Activated effector memory CD4-positive, alpha-beta T cell treated with anti-CD3 and anti-CD28 coated beads, Interleukin-2, amount 50 U/mL, for 16 hours (primary cell): ENCODE measurements at places on chromosomes 16 and 17.

- DNase-seq: peak; percentile 71
Observed at GRCh38 chr17:40542558-40543411, 22.5 kb downstream of the CCR7 start.

DNA sequence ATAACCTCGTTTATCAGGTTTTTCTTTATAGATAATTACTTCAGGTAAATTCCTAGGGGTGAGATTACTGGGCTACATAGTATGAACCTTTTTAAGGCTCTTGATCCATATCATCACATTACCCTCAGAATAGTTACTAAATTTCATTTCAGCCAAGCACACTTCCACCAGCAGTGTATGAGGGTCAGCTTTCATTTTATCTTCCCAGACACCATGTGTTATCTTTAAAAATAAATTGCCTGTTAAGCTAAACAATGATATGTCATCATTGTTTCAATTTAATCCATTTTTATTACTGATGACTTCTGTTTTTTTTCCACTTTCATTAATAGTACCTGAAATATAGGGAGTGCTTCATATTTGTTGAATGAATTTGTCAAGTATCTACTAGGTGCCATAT, 33.4 kb downstream of the PRKCA start:
- DNase-seq: no peak

- DNase-seq: no peak
Observed at GRCh38 chr17:30091771-30092170, 24.8 kb upstream of the NSRP1 start.

DNA sequence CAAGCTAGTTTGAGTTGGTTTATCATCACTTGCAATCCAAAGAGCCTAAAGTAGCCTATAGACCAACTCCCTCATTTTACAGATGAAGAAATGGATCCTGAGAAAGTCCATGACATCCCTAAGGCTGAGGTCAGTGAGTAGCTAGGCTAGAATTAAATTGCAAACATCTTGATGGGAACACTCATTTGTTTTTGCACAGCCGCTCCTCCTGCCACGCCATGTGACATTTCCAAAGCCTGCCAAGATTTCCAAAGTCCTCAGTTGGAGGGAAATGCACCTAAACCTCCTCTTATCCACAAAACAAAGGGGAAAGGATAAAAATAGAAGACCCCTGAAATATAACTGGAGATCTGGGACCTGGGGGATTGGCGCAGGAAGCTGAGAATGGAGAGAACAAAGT, 15.0 kb downstream of the TMEM92 start:
- no peak for DNase-seq

DNA sequence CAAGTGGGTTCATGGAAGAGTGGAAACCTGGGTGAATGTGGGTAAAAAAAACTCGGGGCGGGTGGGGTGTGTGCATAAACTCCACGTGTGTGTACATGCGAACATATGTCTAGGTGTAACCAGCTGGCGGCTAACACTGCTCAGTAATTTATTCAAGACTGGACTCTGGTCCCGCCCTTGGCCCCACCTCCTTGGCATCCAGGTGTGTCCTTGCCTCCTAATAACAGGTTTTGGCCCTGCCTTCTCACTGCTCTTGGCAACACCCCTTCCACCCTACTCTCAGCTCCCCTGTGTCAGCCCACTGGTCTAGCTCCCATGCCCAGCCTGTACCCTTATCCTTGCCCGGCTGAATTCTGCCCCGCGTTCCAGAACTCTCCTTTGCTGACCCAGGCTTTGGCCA, 8.3 kb downstream of the FLII start:
- no peak for DNase-seq

DNA sequence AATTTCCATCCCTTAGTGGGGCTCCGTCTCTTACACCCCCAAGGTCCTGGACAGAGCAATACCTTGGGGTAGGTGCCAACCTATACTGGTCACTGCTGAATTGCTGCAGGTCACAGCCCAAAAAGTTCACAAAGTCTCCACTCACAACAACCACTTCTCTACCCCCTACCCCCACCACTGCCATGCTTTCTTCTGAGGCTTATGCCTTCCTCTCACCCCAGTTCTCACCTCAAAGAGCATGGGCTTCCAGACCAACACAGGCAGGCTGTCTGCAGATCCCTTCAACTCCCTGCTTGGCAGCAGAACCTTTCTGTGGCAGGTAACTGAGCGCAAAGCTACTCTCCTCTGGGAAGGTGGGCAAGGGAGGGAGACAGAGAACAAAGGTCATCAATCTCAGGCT, 35.5 kb downstream of the C16orf78 start:
- DNase-seq: no peak

- no peak for DNase-seq
Observed at GRCh38 chr17:65346166-65346565, 209.0 kb downstream of the RGS9 start.

DNA sequence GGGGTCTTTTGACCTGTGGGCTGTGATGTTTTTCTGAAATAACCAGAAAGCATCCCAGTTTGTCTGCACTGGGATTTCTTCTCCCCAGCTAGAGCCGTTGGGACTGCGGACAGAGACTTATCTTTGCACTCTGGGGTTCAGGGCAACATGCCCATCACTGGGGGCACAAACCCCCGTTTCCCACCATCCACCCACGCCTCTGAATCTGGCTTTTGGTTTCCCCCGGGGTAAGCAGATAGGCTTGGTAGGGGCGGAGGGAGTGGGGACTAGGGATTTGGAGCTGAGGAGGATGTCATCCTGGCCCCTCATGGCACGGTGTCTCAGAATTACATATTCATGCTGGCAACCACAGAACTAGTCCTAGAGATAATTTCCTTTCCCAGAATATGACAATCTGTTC, 68.6 kb downstream of the CCDC182 start:
- no peak for DNase-seq

GRCh38 chr17:17729620-17730249, 48.5 kb downstream of the RAI1 start:
- peak; percentile 81 for DNase-seq

DNA sequence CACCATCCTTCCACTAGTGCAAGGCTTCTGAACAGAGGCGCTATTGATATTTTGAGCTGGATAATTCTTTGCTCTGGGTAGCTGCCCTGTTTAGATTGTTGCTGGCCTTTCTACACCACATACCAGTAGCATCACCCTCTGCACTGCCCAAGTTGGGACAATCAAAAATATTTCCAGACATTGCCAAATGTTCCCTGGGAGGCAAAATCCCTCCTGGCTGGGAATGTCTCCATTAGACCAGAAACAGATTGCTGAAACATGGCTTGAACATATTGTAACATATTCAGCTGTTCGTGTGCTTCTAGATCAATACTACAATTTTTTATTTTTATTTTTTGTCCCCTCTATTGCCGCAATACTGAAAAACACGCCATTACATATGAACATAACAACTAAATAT, 174.6 kb downstream of the ABCA8 start:
- DNase-seq: no peak

- no peak for DNase-seq
Observed at GRCh38 chr17:64226132-64226531, 36.9 kb downstream of the TEX2 start.

DNA sequence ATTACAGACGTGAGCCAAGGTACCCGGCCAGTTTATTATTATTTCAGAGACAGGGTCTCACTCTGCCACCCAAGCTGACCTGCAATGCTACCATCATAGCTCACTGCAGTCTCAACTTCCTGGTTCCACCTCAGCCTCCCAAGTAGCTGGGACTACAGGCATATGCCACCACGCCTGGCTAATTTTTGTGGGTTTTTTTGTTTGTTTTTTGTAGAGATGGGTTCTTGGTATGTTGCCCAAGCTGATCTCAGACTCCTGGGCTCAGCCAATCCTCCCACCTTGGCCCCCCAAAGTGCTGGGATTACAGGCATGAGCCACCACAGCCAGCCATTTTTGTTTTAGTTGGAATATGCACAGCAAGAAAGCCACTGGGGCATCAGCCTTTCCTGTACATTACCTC, 115.7 kb downstream of the MRM1 start:
- DNase-seq: no peak

DNA sequence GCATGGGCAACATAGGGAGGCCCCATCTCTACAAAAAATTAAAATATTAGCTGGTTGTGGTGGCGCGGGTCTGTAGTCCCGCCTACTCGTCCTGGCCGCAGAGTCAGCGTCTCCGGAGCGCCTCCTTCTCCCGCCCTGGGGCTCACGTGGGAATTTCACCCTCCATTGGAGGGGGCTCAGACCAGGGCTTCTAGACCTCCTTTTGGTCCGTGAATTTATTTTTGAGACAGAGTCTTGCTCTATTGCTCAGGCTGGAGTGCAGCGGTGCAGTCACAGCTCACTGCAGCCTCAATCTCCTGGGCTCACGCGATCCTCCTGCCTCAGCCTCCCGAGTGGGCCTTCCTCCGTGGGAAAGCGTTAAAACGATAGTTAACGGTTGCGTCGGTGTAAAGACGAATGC, 394 bp upstream of the NME4 start:
- no peak for DNase-seq

DNA sequence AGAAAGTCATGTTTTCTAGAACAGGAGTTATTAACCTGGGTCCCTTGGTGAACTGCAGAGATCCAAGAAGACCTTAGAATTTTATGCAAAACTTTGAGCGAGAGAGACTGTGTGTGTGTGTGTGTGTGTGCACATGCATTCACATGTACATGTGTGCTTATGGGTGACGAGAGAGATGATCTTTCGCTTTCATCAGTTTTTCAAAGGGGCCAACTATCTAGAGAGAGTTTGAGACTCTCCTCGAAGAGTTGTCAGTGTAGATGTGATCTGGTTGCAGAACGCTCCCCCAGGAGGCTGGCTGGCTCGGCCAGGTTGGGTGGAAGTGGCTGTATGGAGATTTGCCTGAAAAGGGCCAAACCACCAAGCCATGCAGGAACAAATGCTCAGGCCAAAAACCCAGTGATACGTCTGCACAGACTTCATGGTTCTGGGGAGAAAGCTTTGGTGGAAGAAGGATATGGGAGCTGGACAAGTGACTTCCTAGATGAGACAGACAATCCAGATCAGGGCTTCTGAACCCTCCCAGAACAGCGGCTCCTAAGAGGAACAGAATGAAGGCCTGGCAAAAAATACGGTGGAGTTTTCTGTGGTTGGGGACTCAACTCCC, 6.1 kb downstream of the PIK3R5 start:
- no peak for DNase-seq

DNA sequence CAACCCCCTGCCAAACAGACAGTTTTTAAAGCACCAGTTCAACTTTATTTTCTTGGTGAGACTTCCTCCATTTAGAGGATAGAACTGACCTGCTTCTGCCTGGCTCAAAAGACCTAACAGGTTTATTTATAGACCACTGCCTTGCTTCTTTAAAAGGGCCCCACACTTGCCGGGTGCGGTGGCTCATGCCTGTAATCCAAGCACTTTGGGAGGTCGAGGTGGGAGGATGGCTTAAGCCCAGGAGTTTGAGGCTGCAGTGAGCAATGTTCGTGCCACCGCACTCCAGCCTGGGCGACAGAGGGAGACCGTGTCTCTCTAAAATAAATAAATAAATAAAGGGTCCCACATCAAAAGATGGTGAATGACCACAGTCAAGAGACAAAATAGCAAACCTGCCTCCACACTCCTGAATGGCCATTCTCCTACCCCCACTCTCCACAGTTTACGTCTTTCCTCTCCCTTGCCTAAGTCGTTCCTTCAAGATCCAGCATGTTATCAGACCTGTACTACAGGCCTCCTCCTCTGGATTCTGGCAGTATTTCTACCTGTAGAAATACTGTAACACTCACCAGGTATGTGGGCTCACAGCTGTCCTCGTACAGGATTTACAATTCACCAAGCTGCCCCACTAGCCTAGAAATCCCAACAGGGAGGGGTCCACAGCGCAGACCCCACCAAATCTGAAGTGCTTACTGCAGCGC, 95.6 kb downstream of the SMG6 start:
- no peak for DNase-seq

GRCh38 chr16:87056083-87056482, 261.1 kb downstream of the C16orf95 start:
- DNase-seq: peak; percentile 38

DNA sequence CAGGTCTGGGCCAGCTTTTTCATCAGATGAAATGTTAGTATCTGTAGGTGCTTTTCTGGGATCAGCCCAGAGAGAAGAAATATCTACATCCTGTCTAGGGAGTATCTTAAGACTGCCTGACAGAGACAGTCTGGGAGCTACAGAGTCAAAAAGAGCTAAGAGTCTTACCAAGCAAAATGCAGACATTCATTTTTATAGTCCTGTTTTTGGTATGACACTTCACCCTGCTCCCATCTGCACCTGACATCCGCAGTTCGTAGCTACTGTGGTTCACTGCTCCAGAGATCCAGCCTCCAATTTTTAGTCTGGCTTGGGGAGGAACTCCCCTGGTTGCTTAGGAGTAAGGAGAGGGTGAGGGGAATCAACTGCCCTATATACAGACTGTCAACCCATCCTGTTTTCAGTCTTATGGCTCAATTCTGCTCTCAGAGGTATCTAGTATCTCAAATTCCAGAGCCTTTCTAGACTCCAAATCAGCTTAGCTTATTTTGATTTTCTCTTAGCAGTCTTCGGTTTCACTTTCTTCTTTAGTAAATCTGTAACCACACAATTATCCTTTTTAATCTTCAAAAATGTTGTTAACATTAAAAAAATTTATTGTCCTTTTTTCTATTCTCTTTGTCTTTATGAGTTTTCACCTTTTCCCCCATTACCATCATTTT, 97.8 kb downstream of the TMEM100 start:
- no peak for DNase-seq

DNA sequence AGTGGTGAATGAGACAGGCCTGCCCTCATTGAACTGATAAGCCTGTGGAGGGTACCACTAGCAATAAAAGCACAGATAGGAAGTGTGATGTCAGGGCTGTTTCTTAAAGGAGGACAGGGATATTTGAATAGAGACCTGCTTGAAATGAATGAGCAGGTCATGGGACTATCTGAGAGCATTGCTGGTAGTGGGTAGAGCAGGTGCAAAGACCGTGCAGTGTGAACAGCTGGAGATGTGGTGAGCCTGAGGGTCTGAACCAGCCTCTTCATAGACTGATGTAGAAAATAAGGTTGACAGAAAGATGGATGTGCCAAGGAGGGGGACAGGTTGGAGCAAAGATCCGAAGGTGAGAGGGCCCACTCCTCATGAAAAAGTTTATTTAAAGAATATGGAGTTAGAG, 2.4 kb downstream of the NUP93 start:
- DNase-seq: no peak

GRCh38 chr17:28240688-28241340, 78.2 kb upstream of the TMEM97 start:
- DNase-seq: no peak

DNA sequence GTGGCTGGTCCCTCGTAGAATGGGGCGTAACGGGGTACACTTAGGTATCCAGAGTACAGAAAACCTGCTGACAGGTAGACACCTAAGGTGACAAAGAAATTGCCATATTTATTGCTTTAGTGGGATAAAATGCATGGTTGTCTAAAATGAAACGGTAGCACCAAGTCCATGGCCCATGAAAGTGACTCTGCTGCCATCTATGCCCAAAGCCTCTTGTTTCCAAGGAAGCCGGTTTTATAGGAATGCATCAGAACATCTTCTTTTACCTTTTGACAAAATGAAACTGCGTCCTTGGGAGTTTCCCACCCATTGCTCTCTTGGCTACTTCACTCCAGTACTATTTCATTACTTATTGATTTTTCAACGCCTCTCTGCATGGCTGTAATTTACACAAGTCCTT, 151.3 kb upstream of the ZFHX3 start:
- no peak for DNase-seq
